Spinal cord (tissue), 10 donors: ENCODE measurements at places on chromosomes 4 and X. TPM values are rescaled to one million over a fixed set of nuclear protein-coding genes. Genes with fewer than 3 reads are reported as not detected.

Gene CENPVL1
- polyA plus RNA-seq, result 7.1 TPM

DNA sequence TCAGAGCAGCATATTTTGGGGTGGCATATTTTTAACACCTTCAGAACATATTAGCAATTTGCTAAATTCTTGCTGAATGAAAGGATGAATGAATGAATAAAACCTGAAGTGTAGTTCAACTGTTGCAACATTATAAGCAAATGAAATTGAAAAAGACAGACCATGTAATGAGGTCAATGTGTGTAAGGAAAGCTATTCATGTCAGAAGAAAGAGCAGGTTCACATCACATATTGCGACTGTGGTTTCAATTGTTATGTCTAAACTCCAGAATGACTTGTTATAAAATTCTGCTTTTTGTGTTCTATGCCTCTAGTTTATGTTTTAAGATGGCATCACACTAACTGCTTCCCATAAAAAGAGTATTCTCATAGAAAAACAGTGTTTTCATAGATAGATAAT, 32.9 kb upstream of the DSPP start:
- no peaks in the 10 kb centered on the region for H3K36me3 ChIP-seq
- no peaks in the 10 kb centered on the region for H3K4me1 ChIP-seq
- H3K4me3 ChIP-seq, result no peak overlapping the region
- no peaks in the 10 kb centered on the region for H3K27me3 ChIP-seq
- H3K27ac ChIP-seq, result no peak overlapping the region

Gene DCAF8L2
- polyA plus RNA-seq, result not detected

GRCh38 chr4:138841343-138841742, 174.2 kb upstream of the NOCT start:
- no peaks in the 10 kb centered on the region for H3K27me3 ChIP-seq
- H3K36me3 ChIP-seq, result no peaks in the 10 kb centered on the region
- H3K4me1 ChIP-seq, result peaks cover 6% of the 10 kb centered on the region
- H3K4me3 ChIP-seq, result no peak overlapping the region
- no peak overlapping the region for H3K27ac ChIP-seq

Gene SOWAHB
- polyA plus RNA-seq, result 1.0 TPM

Gene G3BP2
- polyA plus RNA-seq, result 162 TPM

DNA sequence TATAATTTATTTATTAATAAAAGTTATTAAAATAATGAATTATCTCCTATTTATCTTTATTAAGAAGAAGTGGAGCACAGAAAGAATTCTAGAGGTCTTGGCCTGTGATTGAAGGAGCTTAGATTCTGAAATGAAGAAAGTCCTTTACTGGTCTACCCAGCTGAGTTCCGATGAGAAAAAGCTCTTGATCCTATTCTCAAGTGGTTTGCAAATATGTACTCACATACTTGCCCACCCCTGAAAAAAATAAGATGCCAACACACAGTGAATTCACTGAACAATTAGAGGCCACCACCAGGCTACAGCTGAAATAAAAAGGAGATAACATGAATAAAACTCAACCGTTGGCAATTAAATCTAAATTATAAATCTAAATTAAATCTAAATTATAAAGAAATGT, 253.4 kb downstream of the MAPK10 start:
- no peaks in the 10 kb centered on the region for H3K27me3 ChIP-seq
- no peak overlapping the region for H3K27ac ChIP-seq
- H3K36me3 ChIP-seq, result peaks cover 3% of the 10 kb centered on the region
- no peaks in the 10 kb centered on the region for H3K4me1 ChIP-seq
- DNase-seq, result no peak

DNA sequence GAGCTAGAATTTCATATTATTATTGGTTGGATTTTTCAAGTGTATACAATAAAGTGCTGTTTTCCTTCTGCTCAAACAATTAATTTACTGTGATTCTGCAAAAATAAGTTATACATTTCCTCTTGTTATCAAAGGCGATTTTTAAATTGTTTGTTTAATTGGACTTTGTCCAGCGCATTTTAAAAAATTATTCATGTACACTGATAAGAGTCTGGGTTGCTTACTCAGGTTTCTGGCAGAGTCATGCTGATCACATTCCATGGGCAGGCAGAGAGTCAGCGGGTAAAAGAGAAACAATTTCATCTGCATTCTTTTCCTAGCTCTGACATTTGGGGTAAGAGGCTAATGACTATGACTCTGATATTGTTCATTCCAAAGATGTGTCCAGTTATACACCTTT, 8.9 kb downstream of the FAT4 start:
- H3K36me3 ChIP-seq, result no peaks in the 10 kb centered on the region
- no peak overlapping the region for H3K4me3 ChIP-seq
- no peak overlapping the region for H3K27ac ChIP-seq
- no peaks in the 10 kb centered on the region for H3K27me3 ChIP-seq
- peak; percentile 63 for DNase-seq
